H1 (cell line): ENCODE measurements at places on chromosomes 1 and 21.

DNA sequence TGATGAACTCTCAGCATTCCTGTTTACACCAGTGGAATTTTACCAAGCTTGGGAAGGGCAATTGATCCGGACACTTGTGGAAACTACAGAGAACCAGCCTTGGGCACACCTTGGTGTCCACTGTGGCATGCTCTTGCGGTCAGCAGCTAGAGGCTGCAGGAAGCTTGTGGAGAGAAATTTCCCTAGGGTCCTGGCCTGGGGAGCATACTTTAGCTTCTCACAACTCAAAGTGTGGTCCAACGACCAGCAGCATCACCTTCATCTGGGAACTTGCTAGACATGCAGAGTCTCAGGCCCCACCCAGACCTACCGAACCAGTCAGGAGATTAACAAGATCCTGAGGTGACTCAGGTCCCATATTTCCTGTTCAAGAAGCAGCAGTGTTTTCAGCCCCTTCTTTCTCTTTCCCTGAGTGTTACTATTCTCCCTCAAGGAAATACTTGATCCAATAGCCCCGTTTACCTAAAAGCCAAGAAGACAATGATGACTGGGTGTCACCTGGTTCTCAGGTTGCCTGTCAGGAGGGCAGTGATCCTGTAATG, 55.7 kb upstream of the KCNE2 start:
- no peaks in the 10 kb centered on the region for H3K36me3 ChIP-seq
- no peaks in the 10 kb centered on the region for H3K27me3 ChIP-seq

DNA sequence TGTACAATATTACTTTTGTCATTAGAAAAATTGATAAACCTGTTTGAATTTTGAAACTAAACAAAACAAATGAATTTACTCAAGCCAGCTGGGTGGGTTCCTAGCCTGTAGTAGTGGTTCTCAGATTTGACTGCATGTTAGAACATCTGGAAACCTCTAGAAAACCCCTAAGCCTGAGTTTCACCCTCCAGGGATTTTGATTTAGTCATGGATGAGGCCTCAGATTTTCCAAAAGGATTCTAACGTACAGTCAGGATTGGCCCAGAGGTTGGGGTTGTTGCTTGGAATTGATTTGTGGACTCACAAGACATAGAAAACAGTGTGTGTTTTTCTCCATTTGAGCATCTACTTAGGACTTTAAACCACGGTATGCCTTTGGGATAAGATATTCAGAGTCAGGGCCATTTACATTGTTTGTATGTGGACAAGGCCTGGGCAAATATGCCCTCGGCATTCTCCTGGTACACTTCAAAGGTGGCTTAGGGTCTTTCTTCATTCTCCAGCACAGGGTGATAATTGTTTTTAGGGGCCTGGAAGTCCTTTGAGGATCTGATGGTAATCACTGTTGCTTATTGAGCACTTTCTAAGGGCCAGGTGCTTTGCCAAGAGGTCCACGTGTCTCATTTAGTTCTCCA, 42.6 kb downstream of the ATP5PO start:
- no peak for DNase-seq
- H3K36me3 ChIP-seq: no peaks in the 10 kb centered on the region
- H3K4me1 ChIP-seq: no peaks in the 10 kb centered on the region

- no peaks in the 10 kb centered on the region for H3K4me1 ChIP-seq
- H3K27me3 ChIP-seq: no peaks in the 10 kb centered on the region
- H3K4me3 ChIP-seq: no peak overlapping the region
Measured at GRCh38 chr1:63099188-63099587, 223.2 kb upstream of the FOXD3 start.

GRCh38 chr1:57411262-57411661, 12.6 kb downstream of the DAB1 start:
- no peak overlapping the region for H3K27ac ChIP-seq
- H3K4me3 ChIP-seq: no peak overlapping the region
- H3K36me3 ChIP-seq: no peaks in the 10 kb centered on the region
- no peaks in the 10 kb centered on the region for H3K27me3 ChIP-seq
- no peak for DNase-seq

DNA sequence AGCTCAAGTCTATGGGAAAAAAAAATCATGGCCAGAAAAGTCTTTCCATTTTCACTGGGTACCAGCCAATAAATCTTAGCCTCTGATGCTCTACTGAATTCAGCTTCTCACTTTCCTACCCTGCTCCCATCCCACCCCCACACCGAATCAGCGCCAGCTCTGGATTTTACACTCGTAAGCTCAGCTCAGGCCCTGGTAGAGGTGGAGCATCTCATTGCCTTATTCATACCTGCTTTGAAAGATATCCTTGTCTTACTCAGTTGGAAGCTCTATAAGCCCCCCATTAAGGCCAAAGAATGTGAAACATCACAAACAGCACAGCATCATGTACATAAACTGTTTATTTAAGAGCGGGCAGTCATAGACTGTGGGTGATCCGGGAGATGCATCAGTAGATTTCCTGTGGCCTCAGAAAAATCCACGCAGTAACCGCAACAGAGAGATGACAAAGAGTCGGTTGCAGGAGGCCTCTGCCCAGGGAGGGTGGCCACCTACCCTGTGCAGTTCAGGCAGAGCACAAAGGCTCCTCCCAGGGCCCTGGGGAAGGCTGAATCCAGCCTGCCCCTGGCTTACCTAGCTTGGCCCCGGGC, 36.4 kb upstream of the ETS2 start:
- H3K27ac ChIP-seq: no peak overlapping the region
- H3K36me3 ChIP-seq: no peaks in the 10 kb centered on the region
- H3K4me3 ChIP-seq: no peak overlapping the region
- no peaks in the 10 kb centered on the region for H3K27me3 ChIP-seq
- no peak for DNase-seq

DNA sequence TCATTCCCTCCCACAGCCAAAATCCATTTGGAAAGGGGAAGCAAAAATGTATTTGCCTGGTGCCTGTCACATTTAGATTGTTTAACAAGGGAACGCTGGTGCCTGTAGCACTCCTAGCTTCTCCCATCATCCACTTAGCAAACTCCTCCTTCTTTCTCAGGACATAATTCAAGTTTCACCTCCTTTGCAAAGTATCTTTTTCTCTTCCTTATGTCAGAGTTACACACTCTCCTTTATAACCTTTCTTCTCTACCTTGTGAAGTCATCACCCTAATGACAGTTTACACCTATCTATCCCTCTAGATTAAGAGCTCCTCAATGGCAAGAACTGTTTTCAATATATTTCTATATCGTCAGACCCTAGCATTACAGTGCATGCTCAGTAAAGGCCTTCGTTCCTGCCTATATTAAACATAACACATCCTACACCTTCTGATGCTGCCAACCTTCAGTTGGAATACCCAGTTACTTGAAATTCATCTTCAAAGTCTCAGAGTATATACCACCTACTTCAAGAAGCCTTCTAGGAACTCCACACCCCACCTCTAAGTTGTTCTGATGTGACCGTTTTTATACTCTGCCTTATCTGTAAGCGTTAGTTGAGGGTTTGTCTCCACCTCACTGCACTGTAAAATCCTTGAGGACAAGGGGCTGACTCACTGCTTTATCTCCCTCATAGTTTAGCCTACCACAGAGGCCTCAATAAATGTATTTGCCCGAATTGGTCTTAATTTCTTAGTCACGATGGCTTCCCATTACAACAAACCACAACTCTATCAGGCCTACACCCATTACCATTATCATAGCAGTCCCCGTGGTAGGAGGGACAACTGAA, 1.0 kb upstream of the EPS15 start:
- H3K27ac ChIP-seq: no peak overlapping the region
- H3K4me1 ChIP-seq: no peaks in the 10 kb centered on the region
- no peaks in the 10 kb centered on the region for H3K36me3 ChIP-seq
- H3K4me3 ChIP-seq: no peak overlapping the region
- no peaks in the 10 kb centered on the region for H3K27me3 ChIP-seq

DNA sequence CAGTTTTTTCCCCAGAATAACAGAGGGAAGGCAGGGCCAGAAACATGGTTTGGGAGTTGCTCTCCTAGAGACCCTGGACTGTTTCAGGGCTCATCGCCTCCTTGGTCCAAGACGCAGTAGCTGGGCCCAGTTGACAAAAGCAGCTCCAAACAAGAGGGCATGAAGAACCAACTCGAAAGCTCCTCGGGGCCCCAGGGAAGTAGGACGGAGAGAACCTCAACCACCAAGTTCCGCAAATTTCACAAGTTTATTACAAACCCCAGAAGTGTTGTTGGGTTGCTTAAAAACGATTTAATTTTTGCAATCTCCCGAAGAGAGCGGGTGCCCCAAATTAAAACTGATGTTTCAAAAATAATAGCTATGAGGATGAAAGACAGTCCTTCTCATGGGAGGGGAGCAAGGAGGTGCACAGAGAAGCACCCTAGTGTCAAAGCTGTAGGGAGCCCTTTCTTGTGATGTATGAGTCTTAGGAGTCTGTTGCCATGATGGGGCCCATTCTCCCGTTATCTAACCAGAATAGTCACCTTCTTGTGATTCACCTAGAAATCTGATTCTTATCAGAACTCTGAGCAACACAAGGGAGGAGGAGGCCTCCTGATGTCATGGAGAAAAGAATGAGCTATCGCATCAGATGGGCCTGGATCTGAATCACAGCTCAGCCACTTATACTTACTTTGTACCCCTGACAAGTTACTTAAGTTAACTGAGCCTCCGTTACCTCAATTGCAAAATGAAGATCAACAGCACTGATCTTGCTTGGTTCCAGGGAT, 165.7 kb upstream of the IRF2BP2 start:
- H3K27ac ChIP-seq: no peak overlapping the region
- peak; percentile 13 for DNase-seq
- no peaks in the 10 kb centered on the region for H3K27me3 ChIP-seq
- H3K36me3 ChIP-seq: no peaks in the 10 kb centered on the region

- no peaks in the 10 kb centered on the region for H3K4me1 ChIP-seq
- DNase-seq: no peak
- no peaks in the 10 kb centered on the region; the same call in 1 of the 2 replicates for H3K36me3 ChIP-seq
- no peaks in the 10 kb centered on the region for H3K27me3 ChIP-seq
Measured at GRCh38 chr1:110337704-110338308, 1.4 kb upstream of the RBM15 start.

- H3K4me3 ChIP-seq: no peak overlapping the region; the same call in 1 of the 2 replicates
- no peaks in the 10 kb centered on the region for H3K27me3 ChIP-seq
- H3K36me3 ChIP-seq: no peaks in the 10 kb centered on the region
- no peaks in the 10 kb centered on the region; the same call in none of the 2 replicates for H3K4me1 ChIP-seq
- H3K27ac ChIP-seq: no peak overlapping the region
- no peak for DNase-seq
Measured at GRCh38 chr1:219659684-219660083, 46.8 kb upstream of the ZC3H11B start.

GRCh38 chr21:45918835-45919447, 62.6 kb upstream of the COL6A1 start:
- no peak overlapping the region for H3K4me3 ChIP-seq
- no peaks in the 10 kb centered on the region for H3K36me3 ChIP-seq
- no peaks in the 10 kb centered on the region for H3K4me1 ChIP-seq
- no peak overlapping the region for H3K27ac ChIP-seq

GRCh38 chr1:73862355-73862754, 335.6 kb downstream of the LRRIQ3 start:
- H3K4me3 ChIP-seq: no peak overlapping the region
- no peaks in the 10 kb centered on the region for H3K4me1 ChIP-seq
